Left ventricle myocardium superior (tissue), 1 donor: ENCODE measurements at places on chromosomes 6 and 20. TPM values are rescaled to one million over a fixed set of nuclear protein-coding genes. Genes with fewer than 3 reads are reported as not detected.

BRD2 gene
- total RNA-seq, result 73.8 TPM

ABHD16B gene
- not detected for total RNA-seq

SCUBE3 gene
- 3.5 TPM for total RNA-seq

LY6G6F gene
- total RNA-seq, result not detected

CLPSL1 gene
- not detected for total RNA-seq

PIM1 gene
- total RNA-seq, result 35.0 TPM

MYCT1 gene
- 15.3 TPM for total RNA-seq

BEND6 gene
- total RNA-seq, result 0.35 TPM

- DNase-seq, result peak; percentile 73
These were observed 654 bp downstream of the FAM8A1 start for GRCh38 chr6:17600527-17601385.

- no peak for DNase-seq
These were observed 223.5 kb upstream of the ID4 start for GRCh38 chr6:19613678-19614077.

DNA sequence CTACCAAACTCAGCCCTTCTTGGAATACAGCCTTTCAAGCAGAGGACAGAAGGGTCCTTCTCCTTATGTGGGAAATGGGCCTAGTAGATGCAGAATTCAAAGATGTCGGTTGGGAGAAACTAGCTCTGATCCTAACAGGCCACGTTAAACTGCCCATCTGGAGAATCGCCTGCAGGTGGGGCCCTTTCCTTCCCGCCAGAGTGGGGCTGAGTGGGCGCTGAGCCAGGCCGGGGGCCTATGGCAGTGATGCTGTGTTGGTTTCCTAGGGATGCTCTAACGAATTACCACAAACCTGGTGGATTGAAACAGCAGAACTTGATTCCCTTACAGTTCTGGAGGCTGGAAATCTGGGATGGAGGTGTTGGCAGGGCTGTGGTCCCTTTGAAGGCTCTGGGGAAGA is 9.1 kb downstream of the MAPK13 start:
- DNase-seq, result no peak

- no peak for DNase-seq
These were observed 481.6 kb upstream of the HS3ST5 start for GRCh38 chr6:114824409-114824808.

GRCh38 chr6:134146268-134147033 is 94.0 kb upstream of the SLC2A12 start:
- DNase-seq, result no peak

DNA sequence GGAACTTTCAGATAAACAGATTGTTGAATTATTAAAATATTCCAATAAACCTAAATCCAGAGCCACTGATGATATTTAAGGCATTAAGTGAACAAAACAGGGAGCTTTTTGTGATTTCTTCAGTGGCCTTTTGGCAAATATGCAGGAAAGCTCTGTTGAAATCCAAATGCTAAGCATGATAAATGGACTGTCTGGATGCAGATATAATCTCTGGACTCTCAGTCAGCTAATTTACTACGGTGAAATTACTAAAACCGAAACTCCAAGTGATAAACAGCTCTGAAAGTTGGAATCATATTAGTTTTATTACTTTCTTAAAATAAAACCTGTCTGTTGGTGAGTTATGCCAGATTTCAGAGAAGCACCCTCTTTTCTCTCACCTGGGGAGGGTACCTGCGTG is 120.3 kb downstream of the IMPG1 start:
- DNase-seq, result no peak

DNA sequence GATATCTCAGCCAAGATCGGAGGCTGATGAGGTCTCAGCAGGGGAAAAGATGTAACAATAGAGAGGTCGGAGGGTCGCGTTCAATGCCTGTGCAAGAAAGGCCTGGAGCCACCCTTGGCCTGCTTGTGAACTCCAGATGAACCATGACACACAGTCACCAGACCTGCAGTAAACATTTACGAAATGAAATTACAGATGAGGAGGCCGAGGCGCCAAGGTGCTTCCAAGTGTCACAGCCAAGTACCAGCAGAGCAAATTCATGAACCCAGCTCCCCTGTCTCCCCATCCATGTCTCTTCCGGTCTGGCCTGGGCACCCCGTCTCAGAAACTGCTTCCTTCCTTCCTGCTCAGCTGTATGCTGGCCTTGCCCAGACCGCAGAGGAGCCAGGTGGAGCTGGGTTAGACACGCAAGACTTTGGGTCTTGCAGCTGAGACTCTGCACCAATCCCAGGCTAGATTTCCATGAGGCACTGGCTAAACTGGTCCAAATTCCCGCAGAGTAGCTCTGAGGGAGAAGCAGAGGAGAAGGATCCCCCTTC is 48.1 kb downstream of the CHMP4B start:
- DNase-seq, result no peak

- DNase-seq, result no peak
These were observed 26.5 kb downstream of the CYP21A2 start for GRCh38 chr6:32064706-32065105.

DNA sequence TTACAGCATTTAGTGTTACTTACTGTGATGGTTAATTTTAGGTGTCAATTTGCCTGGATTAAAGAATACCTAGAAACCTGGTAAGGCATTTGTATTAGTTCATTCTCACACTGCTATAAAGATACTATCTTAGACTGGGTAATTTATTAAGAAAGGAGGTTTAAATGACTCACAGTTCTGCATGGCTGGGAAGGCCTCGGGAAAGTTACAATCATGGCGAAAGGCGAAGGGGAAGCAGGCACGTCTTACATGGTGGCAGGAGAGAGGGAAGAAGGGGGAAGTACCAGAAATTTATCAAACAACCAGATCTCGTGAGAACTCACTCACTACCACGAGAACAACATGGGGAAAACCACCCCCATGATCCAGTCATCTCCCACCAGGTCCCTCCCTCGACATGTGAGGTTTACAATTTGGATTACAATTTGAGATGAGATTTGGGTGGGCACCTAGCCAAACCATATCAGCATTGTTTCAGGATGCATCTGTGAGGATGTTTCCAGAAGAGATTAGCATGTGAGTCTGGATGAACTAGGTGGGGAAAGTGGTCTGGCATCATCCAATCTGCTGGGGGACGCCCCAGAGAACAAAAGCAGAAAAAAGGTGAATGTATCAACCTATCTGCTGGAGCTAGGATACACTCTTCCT is 76.8 kb downstream of the MKKS start:
- no peak for DNase-seq

DNA sequence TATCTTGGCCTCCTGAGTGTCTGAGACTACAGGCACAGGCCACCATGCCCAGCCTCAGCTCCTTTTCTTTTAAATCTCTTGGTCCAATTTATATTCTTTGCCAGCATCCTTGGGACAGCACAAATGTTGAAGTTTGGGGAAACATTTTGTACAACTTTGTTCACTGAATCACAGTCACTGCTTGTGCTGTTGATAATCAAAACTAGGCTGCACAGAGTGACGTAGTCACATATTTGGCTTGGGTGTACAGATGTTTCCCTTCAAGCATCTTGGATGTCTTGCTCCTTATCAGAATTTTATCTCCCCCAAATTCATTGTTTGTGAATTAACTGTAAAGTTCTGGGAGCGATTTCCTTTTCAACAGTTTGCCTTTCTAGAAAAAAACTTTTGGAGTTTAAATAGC is 17.9 kb downstream of the CARMIL1 start:
- peak; percentile 40 for DNase-seq

DNA sequence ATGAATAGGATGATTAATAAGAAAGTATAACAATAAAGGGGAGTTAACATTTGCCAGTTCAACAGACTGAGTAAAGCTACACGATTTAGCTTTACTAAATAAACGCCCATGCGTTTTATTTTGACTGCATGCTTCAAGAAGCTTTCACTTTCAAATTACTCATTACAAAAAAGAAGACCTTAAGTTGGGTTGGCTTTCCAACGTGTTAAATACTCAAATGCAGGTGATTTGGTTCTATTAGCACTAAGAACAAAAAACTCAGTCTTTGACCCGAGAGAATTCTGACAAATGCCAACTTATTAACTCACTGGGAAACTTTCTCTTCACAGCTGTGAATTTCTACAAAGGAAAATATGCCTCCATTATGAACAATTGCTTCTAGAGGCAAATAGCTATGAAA is 24.8 kb downstream of the RNF146 start:
- DNase-seq, result no peak

DNA sequence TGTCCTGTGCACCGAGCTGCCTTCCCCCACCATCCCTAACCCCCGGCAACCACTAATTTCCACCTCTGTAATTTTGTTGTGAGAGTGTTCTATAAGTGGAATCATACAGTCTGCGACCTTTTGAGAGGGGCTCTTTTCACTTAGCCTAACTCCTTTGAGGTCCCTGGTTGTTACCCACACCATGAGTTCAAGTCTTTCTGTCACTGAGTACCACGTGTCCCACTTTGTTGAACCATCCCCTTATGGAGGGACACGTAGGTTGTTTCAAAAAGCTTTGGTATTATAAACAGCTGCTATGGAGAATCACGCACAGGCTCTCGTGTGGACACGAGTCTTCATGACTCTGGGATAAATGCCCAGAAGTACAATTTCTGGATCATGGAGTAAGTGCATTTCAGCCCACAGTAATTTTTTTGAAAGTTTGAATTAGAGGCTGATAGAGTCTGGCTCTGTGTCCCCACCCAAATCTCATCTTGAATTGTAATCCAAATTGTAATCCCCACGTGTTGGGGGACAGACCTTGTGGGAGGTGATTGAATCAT is 9.5 kb downstream of the FAM209B start:
- no peak for DNase-seq

- no peak for DNase-seq
These were observed 1155.8 kb downstream of the GRIK2 start for GRCh38 chr6:102549221-102549874.

DNA sequence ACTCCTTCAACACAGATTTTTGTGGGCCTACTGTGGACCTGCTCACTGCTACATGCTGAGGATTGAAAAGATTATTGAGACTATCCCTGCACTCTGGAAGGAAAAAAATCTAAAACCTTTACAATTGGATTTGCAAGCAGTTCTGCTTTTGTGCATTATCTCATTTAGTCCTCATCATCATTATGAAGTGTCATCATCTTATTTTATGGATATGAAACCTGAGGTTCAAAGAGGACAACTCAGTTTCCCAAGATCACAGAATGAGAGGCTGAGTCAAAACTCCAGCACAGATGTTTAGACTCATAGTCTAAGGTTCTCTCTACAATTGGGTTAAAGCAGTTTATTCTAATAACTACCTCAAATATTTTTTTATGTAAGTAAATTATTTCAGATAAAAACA is 160.2 kb upstream of the MARCKS start:
- DNase-seq, result no peak

DNA sequence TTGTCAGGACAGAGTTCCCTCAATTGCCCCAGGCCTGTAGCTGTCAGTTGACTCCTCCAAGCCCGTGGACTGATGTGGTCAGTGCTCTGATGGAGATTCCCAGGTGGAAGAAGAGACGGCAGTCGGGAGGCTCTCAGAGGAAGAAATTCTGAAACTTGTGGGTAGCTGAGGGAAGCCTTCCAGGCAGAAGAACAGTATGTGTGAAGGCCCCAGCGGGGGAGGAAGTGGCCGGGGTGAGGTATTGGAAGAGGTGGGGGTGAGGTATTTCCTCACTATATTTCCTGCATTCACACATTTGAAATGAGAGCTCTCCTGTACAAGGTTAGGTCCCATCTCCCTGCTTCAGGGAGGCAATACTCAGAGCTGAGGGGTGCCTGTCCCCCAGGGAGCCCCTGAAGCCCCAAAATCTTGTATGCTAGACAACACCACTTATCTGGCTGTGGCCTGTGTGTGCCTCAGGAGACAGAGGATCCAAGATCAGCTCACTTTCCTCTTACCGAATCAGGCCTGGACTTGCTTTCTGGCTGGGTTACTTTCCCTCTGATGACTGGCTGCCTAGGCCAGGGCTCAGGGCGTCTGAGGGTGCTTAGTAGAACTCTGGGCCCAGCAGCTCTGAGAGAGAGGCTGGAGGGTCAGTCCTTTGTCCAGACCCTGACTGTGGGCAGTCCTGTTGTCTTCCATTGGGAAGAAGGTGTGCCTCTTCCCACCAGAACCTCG is 49.3 kb upstream of the MYL9 start:
- no peak for DNase-seq

- no peak for DNase-seq
These were observed 31.0 kb downstream of the TIAM2 start for GRCh38 chr6:155026022-155026705.

DNA sequence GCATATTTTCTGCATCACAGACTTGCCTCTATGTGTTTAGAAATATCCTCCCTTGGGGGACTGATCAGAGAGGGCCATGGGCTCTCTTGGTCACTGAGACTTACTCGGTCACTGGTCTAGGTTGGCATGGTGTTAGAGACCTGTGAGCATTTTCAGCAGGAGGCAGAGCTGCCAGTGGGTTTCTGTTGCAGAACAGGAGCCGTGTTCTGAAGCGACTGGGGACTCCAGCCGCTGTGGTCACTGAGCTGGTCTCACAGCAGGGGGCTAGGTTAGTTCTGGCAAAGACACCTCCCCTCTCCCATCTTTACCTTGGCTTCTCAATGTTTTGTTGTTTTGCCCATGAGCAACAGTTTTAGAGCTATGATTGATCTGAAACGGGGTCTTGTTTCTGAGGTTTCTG is 8.7 kb downstream of the TMEM181 start:
- DNase-seq, result no peak

- no peak for DNase-seq
These were observed 22.1 kb downstream of the SNHG17 start for GRCh38 chr20:38412877-38413577.

DNA sequence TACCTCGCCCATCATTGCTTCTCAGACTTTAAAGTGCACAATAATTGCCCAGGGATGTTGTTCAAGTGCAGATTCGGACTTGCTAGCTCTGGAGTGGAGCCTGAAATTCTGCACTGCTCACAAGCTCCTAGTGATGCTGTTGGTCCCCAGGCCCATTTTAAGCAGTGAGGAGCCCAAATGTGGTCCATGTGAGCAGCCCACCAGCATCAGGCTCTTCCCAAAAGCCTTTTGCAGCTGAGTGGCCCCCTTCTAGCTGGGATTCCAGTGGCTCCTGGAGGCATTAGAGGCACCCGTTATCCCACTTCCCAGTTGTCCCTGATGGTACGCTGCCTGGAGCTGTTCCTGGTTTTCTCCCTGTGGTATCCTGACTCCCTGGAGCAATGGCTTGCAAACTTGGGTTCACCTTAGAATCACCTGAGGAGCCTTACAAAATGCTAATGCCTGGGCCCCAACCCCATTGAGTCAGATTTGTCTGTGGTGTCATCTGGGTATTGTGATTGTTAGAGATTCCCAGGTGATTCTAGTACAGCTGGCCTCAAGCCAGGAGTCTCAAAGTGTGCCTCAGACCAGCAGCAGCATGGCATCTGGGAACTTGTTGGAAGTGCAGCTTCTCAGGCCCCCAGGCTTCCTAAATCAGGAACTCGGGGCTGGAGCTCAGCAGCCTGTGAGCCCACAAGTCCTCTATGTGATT is 186.9 kb upstream of the SLC24A3 start:
- DNase-seq, result no peak

- DNase-seq, result no peak
These were observed 292.2 kb upstream of the QKI start for GRCh38 chr6:163122365-163122764.
